Fibroblast of gingiva (primary cell): ENCODE measurements at places on chromosomes 1 and 21.

DNA sequence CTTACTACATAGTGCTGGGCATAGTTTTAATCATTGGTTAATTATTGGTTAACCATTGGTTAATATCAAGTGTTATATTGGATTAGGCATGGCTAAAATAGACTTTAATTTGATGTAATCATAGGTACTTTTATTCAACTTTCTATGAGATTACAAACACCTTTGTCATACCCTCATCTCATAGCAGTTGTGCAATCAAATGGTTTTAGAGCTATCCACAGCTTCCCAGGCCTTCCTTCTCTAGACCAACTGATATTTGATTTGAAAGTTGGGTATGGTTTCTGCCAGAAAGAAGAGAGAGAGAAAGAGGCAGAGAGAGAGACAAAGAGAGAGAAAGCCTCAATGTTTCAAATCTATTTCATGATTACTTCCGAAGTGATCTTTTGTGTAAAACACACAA is 9.6 kb upstream of the RGS1 start:
- no peak for DNase-seq

DNA sequence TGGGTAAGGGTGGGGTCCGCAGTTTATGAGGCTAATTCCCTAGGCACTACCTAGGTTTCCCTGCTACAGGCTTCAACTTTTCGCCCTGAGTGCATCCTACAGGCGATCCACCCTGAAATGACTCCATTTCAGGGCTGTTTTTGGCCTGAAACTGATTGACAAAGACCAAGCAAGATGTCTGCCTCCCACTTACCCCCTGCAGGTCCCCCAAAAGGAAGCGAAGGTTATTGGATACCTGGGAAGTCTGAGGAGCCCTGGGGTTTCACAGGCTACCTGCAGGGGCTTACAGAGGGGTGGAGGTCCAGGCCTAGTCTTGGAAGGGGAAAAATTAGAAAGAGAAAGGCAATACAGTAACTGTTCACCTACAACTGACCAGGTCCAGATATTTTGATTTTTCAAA is 3.3 kb upstream of the TBX15 start:
- DNase-seq: no peak

DNA sequence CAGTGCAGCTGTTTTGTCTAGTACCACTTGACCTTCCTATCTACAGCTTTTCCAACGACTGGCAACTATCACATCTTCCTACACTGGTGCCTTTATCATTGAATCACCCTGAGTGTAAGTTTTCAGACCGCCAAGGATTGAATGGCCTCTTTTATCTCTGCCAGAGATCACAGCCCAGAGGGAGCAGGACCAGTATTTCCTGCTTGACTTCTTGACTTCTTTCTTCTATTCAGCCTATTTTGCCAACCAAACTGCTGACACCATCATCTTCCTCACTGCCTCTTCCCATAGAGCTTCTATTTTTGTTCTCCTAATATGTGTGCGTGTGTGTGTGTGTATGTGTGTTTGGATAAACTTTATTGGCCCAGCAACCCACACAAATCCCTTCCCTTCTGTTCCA is 53.8 kb downstream of the SERBP1 start:
- no peak for DNase-seq

- DNase-seq: peak; percentile 11
These were observed 10.4 kb upstream of the FOXE3 start for GRCh38 chr1:47405697-47406096.

DNA sequence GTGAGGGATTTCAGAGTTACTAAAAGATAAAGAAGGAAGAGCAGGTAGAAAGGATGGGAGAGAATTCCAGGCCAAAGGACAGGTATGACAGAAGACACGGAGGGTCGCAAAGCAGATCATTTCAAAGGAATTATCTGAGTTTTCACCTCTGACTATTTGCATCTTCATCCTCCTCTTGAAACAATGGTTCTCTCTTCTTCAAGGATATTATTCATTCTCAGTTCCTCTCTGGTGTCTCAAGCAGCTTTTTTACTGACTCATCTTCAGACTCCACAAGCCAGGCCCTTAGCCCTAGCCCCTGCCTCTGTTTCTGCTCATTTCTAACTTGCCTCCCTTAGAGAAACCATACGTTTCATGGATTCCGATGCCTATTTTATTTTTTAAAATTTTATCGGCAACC is 15.0 kb downstream of the DDX59 start:
- no peak for DNase-seq

DNA sequence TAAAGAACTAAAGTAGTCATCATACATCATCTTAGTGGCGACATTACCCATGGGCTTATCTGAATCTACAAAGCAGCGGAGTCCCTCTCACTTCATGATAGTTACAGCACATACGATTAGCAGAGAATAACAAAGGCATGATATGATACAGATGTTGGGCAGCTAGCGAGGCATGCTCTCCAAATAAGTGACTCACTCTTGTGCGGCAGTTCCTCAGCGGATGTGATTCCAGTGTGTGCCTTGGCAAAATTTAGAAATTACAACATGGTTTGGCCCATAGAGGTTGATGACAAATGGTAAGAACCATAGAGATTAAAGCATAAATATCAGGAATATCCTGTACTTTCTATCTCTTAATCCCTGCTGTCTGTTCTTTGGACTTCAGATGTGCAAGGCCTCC is 48.1 kb upstream of the PAXBP1 start:
- peak; percentile 96 for DNase-seq

- DNase-seq: no peak
These were observed 235.7 kb upstream of the RAB4A start for GRCh38 chr1:229035054-229035747.

DNA sequence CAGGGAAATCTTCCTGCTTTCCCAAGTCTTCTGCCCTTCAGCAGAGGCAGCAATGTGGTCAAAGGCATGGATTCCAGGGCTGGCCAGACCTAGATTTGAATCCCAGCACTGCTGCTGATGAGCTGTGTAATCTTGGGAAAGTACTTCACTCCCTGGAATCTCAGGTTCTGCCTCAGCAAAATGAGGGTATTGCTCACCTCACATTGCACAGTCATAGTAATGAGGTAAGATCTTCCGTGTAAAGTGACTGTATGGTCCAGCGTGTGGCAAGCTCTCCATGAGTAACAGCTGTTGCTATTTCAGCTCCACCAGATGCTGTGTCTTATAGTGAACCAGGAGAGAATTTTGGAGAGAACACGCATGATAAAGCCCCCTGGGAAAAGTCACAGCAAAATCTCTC is 56.1 kb upstream of the F3 start:
- DNase-seq: peak; percentile 39

- DNase-seq: no peak
These were observed 40.2 kb downstream of the RGS2 start for GRCh38 chr1:192849011-192849410.
